ENCODE measurements at places on chromosomes 5 and 9.

- no peak for DNase-seq
Observed at GRCh38 chr9:94204174-94204573, 54.9 kb upstream of the ZNF169 start.

- no peak for DNase-seq
Observed at GRCh38 chr9:37918665-37919170, 14.8 kb upstream of the SLC25A51 start.

GRCh38 chr9:18594837-18595236, 120.9 kb downstream of the ADAMTSL1 start:
- DNase-seq, result no peak

DNA sequence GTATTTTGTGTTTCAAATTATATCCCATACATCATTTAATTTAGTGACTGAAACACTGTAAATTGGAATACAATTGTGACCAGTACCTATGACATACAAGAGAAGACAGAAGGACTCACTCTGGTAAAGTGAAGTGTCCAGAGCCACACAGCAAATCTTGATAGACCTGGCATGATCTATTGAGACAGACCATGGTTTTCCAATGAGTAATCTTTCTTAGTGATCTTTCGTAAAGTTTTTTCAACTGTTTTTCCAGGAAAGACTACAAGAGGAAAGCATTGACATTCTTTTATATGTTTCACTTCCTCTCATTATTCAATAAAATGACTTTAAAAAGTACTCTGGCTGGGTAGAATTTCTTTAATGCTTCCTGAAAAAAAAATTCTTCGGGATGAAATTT, 43.3 kb upstream of the ALDH1A1 start:
- no peak for DNase-seq

DNA sequence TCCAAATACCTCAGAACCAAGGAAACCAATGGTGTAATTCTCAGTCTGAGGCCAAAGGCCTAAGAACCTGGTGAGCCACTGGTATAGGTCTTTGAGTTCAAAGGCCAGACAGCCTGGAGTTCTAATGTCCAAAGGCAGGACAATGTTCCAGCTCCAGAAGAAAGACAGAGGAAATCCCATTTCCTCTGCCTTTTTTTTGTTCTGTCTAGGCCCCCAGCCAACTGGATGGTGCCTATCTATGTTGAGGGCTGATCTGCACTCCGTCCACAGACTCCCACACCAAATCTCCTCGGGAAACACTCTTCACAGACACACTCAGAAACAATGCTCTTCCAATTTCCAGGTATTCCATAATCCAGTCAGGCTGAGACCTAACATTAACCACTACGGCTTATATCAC, 30.1 kb downstream of the FNIP1 start:
- no peak for DNase-seq

GRCh38 chr9:135508211-135508820, 7.8 kb downstream of the MRPS2 start:
- DNase-seq, result no peak

GRCh38 chr9:121222524-121223171, 21.0 kb upstream of the RAB14 start:
- DNase-seq, result no peak

GRCh38 chr9:35114840-35115628, 628 bp downstream of the ATOSB start:
- DNase-seq, result peak; percentile 66

GRCh38 chr5:168076561-168076991, 214.9 kb upstream of the WWC1 start:
- no peak for DNase-seq

- DNase-seq, result no peak
Observed at GRCh38 chr9:37952731-37953130, 48.8 kb upstream of the SLC25A51 start.

- DNase-seq, result no peak
Observed at GRCh38 chr5:143101121-143101520, 302.4 kb downstream of the NR3C1 start.

GRCh38 chr5:14337593-14337992, 194.5 kb downstream of the TRIO start:
- no peak for DNase-seq

DNA sequence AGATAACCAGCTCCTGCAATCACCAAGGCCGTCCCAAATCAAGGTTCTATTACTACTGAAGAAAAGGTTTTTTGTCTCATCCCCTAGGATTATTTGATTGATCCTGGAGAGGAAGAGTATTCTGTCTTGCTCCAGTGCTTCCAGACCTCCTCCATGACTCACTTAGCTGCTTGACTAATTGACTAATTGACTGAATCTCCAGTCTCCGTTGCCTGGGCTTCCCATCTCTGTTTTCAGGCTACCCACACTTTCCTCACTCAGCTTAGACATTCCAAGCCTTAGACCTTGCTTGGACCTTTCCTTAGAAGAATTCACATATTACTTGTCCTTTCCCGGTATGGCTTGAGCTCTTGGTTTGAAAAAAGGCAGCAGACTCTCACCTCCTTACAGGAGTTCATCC, 60.6 kb downstream of the FRMD3 start:
- no peak for DNase-seq

GRCh38 chr5:94024620-94025019, 283.2 kb upstream of the POU5F2 start:
- no peak for DNase-seq

- no peak for DNase-seq
Observed at GRCh38 chr5:102537011-102537410, 38.2 kb upstream of the SLCO6A1 start.

GRCh38 chr5:163309914-163310313, 127.5 kb upstream of the CCNG1 start:
- no peak for DNase-seq

- no peak for DNase-seq
Observed at GRCh38 chr9:22124263-22125011, 115.3 kb upstream of the CDKN2B start.

DNA sequence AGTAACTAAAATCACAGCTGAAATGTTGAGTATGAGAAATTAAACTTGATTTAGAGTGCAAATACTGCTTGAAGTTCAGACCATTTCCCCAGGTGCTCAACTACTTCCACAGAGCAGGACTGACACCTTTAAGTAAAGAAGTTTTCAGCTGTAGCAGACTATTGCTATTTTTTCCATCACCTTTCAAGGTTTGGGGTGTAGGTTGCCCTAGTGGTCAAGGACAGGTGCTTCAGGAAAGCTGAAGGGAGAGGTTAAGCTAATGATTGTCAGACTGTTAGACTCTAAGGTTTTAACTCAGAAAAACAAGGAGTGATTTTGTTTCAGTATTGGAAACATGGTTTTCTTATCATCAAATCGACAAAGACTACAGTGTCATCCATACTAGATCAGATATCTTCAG, 162.1 kb downstream of the CCDC192 start:
- DNase-seq, result no peak

- no peak for DNase-seq
Observed at GRCh38 chr9:130268521-130269211, 3.1 kb downstream of the HMCN2 start.

DNA sequence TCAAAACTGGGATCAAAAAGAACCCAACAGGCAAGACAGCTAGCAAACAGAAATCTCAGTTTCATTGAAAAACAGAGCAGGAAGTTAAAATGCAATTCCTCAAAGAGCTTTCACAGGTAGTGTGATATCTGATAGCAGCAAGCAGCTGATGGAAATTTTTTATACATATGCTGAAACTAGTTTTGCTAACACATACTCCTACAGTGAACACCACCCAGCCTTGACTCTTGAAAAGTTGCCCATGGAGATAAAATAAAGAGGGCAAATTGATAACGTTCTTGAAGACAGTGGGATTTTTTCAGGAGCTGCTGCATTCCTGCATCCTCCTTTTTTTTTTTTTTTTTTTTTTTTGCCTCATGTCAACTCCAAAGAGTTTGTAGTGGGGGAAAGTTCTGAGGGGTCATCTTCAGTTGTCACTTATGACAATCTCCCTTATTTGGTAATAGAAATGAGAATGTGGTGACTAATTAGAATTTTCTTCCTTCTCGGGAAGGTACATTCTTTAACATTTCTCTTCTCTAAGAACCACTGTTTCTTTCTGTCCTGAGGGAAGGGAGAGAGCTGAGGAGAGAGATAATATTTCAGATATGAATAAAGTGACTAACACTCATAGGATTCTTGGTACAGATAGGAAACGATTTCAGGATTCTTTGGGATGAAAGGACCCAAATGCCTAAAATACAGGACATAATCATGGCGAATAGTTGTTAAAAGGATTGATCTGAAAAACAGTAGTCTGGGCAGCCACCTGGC, 24.6 kb downstream of the SH3RF2 start:
- DNase-seq, result no peak

DNA sequence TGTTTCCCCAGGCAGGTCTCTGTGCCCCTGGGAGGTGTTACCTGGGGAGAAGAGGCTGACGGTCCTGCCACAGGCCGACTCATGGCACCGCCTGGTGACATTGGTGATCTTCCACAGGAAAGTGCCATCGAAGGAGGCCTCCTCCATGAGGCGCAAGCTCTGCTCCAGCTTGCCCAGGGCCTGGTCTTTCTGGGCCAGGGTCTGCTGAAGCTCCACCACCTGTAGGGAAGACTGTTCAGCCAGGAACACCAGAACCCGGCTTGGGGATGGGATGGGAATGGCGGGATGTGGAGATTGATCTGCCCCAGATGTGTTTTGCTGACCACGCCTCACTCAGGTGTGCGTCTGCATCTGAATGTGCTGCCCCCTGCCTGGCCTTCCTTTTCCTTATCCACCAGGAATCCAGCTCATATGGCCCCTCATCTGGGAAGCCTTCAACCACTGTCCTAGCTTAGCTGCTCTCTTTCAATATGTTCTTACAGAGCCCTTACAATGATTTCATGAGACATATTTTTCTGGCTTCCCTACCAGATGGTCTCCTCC, 15.2 kb downstream of the TRAF1 start:
- no peak for DNase-seq

DNA sequence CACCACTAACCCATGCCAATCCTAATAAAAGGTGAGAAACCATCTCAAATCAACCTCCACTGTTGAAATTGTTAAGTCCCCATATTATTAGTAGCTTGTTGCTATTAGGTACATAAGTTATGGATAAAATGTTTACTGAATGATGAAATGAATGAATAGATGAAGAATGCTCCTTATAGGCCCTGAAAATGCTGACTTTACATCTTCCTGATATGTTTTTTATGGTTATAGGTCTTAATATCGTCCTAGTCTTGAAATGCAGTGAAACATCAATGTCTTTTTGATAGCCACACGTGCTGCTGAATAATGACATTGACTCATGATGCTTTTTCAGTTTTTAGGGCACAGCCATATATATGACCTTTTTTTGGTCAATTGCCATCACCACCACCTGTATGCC, 277.7 kb downstream of the SAXO1 start:
- DNase-seq, result no peak

DNA sequence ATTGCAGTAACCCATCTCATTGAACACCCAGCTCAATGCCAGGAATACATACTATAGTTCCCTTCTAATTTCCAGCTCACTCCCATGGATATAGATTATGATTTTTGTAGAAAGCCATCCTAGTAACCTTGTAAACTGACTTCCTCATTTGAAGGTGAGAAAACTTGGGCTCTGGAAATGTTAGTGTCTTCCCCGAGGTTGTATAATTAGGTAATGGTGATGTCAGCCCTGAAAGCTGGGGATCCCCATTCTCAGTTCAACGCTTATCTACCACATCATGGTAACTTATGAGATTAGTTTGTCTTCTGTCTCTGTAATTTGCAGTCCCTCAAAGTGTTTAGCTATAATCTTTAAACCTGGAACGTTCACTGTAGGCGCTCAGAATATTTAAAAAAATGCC, 34.6 kb upstream of the PTCH1 start:
- no peak for DNase-seq

DNA sequence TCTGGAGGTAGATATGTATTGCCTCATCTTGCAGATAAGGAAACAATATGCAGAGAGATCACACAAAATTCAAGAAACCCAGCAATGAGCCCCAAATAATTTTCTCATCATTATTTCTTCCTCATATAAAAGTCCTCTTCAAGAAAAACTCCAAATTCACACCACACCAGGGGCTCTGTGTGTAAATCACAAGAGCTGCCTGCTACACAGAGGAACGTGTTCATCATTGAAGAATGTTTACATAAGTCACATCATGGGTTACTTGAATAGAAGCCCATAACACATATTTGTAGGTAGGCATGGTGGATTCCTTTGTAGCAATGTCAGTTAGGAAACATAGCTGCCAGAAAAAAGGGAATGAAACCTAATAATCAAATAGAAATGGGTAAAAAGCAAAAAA, 308.1 kb upstream of the TLE4 start:
- no peak for DNase-seq

- no peak for DNase-seq
Observed at GRCh38 chr9:88905506-88905905, 85.8 kb upstream of the S1PR3 start.

- DNase-seq, result no peak
Observed at GRCh38 chr9:4494332-4494731, 4.1 kb downstream of the SLC1A1 start.

GRCh38 chr5:82620957-82621600, 342.9 kb upstream of the RPS23 start:
- no peak for DNase-seq

DNA sequence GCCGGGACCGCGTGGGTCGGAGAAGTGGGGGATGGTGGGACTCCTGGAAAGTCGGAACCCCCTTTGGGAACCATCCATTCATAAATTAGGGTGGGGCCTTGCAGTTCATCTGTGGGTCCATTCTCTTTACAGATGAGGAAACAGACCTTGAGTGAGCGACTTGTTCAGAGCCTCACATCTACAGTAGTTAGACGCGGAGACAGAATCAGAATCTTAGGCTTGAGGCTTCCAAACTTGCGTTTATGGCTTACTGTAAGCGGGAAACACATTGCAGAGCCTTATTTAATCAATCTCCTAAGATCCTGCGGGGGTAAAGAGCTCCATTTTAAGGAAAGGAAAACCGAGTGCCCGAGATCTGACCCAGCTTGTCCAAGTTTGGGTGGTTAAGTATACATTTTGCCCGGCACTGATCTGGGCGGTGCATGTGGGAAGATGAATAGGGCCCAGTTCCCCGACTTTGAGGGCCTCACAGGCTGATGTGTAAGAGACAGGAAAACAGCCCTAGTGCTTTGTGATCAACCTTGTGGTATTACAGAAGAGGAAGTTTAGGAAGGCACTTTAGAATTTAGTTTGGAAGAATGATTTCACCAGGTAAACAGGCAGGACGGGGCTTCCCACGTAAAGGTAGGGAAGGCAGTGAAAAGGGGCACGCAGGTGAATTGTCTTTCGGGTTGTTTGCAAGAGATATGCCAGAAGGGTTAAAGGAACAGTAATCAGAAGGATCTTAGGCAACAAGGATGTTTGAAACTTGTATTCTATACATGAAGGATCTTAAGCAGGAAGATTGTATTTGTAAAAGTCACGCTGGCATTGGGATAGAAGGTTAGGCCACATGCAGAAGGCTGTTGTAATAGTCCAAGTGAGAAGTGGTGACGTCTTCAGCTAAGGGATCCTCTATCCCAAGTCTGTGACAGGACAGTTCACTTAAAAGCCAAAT, 744 bp downstream of the TARS1 start:
- no peak for DNase-seq

- DNase-seq, result no peak
Observed at GRCh38 chr9:111916234-111916645, 19.6 kb downstream of the UGCG start.

DNA sequence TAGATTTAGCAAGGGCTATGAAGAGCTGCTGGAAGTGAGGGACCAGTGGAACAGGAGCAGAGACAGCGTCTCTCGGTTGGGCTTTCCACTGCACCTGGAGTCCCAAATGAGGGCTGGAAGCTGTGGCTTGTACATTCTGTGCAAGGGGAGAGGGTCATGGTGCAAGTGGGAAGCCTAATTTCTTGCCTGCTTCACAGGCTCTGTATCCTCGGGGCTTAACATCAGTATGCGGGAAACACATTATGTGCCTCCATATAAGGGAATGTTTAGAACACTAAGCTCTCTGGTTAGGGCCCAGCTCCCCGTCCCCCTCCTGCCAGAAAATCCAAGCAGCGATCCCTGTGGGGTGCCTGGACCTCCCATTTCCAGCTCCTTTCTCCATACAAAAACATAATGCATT, 89.0 kb upstream of the NIPAL4 start:
- no peak for DNase-seq

Data from natural killer cell (primary cell).